ENCODE measurements at places on chromosomes 1 and 21. TPM values are rescaled to one million over a fixed set of nuclear protein-coding genes. Genes with fewer than 3 reads are reported as not detected.

Gene FCRL2
- total RNA-seq, result 0.18 TPM

Gene PRAMEF6
- not detected for total RNA-seq

Gene LCE3C
- not detected for total RNA-seq

Gene AMY2A
- not detected for total RNA-seq

Gene SUSD4
- 17.2 TPM for total RNA-seq

Gene FCER1G
- 21.9 TPM for total RNA-seq

Gene PADI3
- total RNA-seq, result 0.18 TPM

Gene KCNJ15
- 124 TPM for total RNA-seq

Gene IL20
- total RNA-seq, result not detected

Gene GCSAML
- total RNA-seq, result 0.41 TPM

Gene ARMH1
- 4.3 TPM for total RNA-seq

Data from metanephros (tissue), 2 donors.